ENCODE measurements at places on chromosomes 16 and 17. TPM values are rescaled to one million over a fixed set of nuclear protein-coding genes. Genes with fewer than 3 reads are reported as not detected.

- no peak for DNase-seq
Observed at GRCh38 chr17:66527335-66527734, 224.9 kb downstream of the PRKCA start.

The SPATA32 gene
- not detected for total RNA-seq

- no peak for DNase-seq
Observed at GRCh38 chr17:202501-202951, 21.1 kb upstream of the DOC2B start.

DNA sequence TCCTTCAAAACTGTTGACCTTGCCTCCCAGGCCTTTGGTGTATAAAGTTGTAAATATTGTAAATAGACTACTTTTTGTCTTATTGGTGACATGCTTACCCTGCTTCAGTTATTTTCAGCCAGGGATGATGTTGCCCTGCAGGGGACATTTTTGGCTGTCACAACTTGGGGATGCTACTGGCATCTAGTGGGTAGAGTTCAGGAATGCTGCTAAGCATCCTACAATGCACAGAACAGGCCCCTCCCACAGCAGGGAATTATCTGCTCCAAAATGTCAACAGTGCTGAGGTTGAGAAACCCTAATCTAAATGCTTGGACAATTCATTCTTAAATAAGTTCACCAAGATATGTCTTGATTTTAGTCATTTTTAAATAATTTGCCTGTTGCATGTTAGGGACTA is 459.8 kb downstream of the PMP22 start:
- no peak for DNase-seq

GRCh38 chr17:70366386-70366785 is 197.1 kb downstream of the KCNJ2 start:
- no peak for DNase-seq

- peak; percentile 82 for DNase-seq
Observed at GRCh38 chr17:34254651-34255380, at the start of gene CCL2. Gene CCL2, plus strand, starts transcription at chr17:34255285. Its CDS starts 65 bp downstream, at chr17:34255350.

The SMIM22 gene
- not detected for total RNA-seq

The NOS2 gene
- total RNA-seq, result 0.22 TPM

The CCDC200 gene
- total RNA-seq, result not detected

DNA sequence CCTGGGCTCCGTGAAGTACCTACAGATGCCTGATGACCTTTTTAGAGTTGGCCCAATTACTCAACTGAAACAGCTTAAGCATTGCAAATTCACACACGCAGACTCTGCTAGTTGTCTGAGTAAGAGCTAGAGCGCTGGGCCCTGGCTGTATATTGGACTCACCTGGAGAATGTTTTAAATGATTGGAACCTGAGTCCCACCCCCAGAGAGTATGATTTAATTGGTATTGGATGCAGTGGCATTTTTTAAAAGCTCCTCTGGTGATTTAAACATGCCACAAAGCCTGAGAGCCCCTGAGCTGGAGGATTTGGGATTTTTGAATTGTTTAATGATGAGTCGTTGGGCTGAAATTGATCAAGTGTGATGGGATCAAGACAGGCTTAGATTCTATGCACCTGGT is 143.9 kb upstream of the SDK2 start:
- DNase-seq, result no peak

Data from Right ventricle myocardium inferior (tissue), 1 donor.